Bladder microvascular endothelial cell (primary cell): ENCODE measurements at places on chromosomes 2 and 18. TPM values are rescaled to one million over a fixed set of nuclear protein-coding genes. Genes with fewer than 3 reads are reported as not detected.

The ACVR1C gene
- total RNA-seq, result under 0.01 TPM in 1 of 2 replicates, not detected in the other

The ACKR3 gene
- total RNA-seq, result 13.1 and 26.0 TPM in 2 replicates

The CD8A gene
- not detected in 2 replicates for total RNA-seq

The FOXD4L1 gene
- under 0.01 and 0.06 TPM in 2 replicates for total RNA-seq

The HOXD12 gene
- total RNA-seq, result not detected in 2 replicates

The SKOR2 gene
- total RNA-seq, result not detected in 2 replicates

The ALLC gene
- not detected in 2 replicates for total RNA-seq

The COLEC11 gene
- 0.16 and 0.57 TPM in 2 replicates for total RNA-seq

The TUBB8B gene
- total RNA-seq, result not detected in 2 replicates

The BOLL gene
- total RNA-seq, result not detected in 2 replicates

The MGAT5 gene
- 37.2 and 120 TPM in 2 replicates for total RNA-seq

The ZC3H6 gene
- 1.8 and 2.2 TPM in 2 replicates for total RNA-seq

The SGPP2 gene
- not detected in 2 replicates for total RNA-seq

The IL36G gene
- total RNA-seq, result not detected in 2 replicates

The ST8SIA3 gene
- total RNA-seq, result not detected in 2 replicates

The C2orf72 gene
- 0.13 and 0.16 TPM in 2 replicates for total RNA-seq

The PRKAG3 gene
- not detected in 2 replicates for total RNA-seq

The PTPRN gene
- total RNA-seq, result 0.16 TPM in 1 of 2 replicates, not detected in the other

The TMEM247 gene
- total RNA-seq, result not detected in 2 replicates

The RAD51AP2 gene
- not detected in 2 replicates for total RNA-seq

The LINC00305 gene
- total RNA-seq, result not detected in 2 replicates
